ENCODE measurements at places on chromosomes 6 and 20. TPM values are rescaled to one million over a fixed set of nuclear protein-coding genes. Genes with fewer than 3 reads are reported as not detected.

CST2 gene
- 0.25 TPM for total RNA-seq

SLC26A8 gene
- not detected for total RNA-seq

RNGTT gene
- 8.7 TPM for total RNA-seq

MYLK4 gene
- 0.12 TPM for total RNA-seq

DXO gene
- 11.4 TPM for total RNA-seq

BPIFB4 gene
- total RNA-seq = not detected

LINC00237 gene
- not detected for total RNA-seq

SAMD3 gene
- not detected for total RNA-seq

SOX12 gene
- total RNA-seq = 23.4 TPM

KHDRBS2 gene
- total RNA-seq = not detected

ADGB gene
- total RNA-seq = not detected

ECT2L gene
- not detected for total RNA-seq

KCNB1 gene
- 4.3 TPM for total RNA-seq

FAM162B gene
- not detected for total RNA-seq

GSTA1 gene
- not detected for total RNA-seq

RALGAPB gene
- total RNA-seq = 15.8 TPM

HDGFL1 gene
- total RNA-seq = not detected

TBXT gene
- not detected for total RNA-seq

IYD gene
- not detected for total RNA-seq

TREM1 gene
- 0.32 TPM for total RNA-seq
